Natural killer cell (primary cell): ENCODE measurements at places on chromosomes 13 and 19. TPM values are rescaled to one million over a fixed set of nuclear protein-coding genes. Genes with fewer than 3 reads are reported as not detected.

ZNF844 gene
- 12.1 TPM for total RNA-seq

ETV2 gene
- total RNA-seq, result 0.87 TPM

CGB8 gene
- not detected for total RNA-seq

ZNF814 gene
- total RNA-seq, result 25.2 TPM

RANBP3 gene
- 95.2 TPM for total RNA-seq

RASIP1 gene
- total RNA-seq, result not detected

PTPRH gene
- total RNA-seq, result not detected
